ACHN (cell line): ENCODE measurements at places on chromosomes 11 and 22.

DNA sequence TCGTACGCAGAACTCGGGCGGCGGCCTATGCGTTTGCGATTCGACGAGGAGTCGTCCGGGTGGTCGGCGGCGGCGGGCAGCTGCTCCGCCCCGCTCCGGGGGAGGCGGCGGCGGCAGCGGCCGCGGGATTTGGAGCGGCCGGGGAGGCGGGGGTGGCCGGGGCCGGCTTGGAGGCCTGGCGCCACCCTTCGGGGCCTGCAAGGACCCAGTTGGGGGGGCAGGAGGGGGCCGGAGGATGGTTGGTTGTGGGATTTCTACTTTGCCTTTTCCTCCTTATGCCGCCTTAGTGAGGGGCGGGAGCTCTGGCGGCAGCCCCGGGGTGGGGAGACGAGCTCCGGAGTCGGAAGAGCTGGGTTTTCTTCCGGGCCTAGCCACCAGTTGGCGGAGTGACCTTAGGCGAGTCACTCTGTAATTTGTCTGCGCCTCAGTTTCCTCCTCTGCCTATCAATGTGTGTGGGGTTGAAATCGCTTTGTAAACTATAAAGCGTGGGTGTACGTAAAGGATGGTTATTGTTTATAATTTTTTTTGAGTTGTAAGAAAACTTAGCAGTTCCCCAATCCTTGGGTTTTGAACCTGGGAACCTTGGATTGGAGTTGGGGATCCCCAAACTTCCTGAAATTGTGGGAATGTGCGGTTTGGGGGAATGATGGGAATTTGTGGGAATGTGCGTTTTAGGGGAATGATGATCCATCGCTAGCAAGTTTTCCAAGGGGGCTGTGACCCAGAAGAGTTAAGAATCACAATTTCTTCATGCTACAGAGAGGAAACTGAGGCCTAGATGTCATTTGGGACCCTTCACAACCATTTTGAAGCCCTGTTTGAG, 679 bp downstream of the TUG1 start:
- DNase-seq: peak; percentile 46

DNA sequence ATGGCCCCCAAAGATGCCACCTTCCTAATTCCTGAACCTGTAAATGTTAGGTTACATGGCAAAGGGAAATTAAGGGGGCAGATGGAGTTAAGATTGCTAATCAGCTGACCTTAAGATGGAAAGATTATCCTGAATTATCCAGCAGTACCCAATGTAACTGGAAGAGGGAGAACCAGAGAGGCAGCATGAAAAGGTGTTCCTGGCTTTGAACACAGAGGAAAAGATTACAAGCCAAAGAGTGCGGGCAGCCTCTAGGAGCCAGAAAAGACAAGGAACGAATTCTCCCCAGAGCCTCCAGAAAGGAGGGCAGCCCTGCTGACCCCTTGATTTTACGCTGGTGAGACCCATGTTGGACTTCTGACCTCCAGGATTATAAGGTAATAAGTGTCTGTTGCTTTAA, 15.1 kb upstream of the THRSP start:
- no peak for DNase-seq

DNA sequence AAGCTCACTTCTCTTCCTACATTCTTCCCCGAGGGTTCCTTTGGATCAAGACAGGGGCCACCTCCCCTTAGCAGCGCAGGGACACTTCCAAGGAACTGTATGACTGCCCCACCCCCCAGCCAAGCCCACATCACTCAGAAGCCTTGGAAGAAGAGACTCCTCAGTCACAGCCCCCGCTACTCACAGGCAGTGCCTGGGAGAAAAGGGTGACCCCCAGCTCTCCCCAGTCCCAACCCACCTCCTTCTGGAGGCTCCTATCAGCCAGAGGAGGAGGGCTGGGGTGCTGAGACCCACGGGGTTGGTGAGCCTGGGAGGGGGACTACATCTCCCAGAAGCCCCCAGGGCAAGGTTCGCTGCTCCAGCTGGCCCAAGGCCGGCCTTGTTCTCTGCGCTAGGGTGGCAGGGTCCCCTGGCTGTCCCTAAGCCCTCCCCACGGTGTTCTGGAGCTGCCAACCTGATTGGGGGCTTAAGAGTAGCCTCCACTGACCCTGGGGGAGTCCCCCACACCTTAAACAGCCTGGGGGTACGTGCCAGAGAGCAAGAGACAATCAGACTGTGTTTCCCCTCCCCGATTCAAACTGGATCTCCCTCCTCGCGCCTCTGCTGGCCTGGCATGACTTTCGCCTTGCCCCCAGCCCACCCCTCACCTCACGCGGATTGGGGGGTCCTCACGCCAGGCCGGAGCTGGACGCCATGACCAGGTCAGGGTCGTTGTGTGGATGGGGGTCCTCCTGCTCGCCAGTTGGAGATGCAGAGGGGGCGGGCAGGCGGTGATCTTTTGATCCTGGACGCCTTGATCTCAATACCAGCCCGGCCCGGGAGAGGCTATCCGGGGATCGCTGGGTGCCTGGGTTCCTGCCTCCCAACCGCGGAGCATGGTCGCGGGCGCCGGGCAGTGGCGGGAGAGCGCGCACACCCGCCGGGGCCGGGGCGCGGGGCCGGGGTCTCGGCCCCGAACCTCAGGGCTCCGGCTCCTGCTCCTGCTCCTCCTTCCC, 838 bp downstream of the BCL9L start:
- DNase-seq: peak; percentile 37

- peak; percentile 19 for DNase-seq
These were observed 12.3 kb upstream of the ASRGL1 start for GRCh38 chr11:62324731-62325556.

- DNase-seq: no peak
These were observed 2.0 kb upstream of the AP5B1 start for GRCh38 chr11:65782816-65783228.

GRCh38 chr22:16824716-16825687, at the start of gene XKR3:
TSS of gene XKR3 (minus strand) at chr22:16825411. CDS start at chr22:16808073, 17,338 bp downstream.
- peak; percentile 42 for DNase-seq

DNA sequence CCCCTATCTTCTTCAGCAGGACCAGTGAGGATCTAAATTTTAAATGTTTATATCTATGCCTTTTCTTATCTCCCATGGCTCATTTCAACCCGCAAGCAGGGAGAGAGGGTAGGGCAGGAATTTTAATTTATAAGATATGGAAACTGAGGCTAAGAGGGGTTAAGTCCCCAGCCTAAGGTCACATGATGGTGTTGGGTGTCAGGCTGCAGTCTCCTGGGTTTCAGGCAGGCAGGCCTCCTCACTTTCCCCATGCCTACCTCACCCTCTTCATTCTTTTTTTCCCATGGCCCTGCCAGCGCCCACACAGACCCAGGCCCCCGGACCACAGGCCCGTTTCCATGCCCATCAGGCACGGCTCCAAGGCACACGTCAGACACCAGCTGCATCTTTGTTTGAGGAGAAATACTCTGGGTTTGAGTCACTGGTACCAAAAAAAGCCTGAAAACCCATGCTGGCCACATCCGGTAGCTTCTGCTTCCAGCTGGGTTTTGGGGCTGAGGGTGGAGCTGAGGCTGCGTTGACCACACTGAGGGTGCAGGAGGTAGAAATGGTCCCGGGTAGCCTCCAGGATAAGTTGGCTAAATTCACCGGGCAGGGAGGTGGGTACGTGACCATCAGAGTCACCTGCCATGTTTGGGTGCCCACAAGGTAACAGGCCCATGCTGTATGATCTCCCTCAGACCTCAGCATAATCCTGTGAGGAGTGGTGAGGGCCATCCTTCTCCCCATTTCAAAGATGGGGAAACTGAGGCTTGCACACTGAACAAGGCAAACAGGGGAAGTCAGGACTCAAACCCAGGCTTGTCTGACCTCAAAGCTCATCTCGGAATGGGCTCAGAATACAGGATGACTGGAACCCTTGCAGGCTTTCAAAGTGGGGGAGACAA, 7.5 kb downstream of the CRYBB1 start:
- DNase-seq: peak; percentile 82

DNA sequence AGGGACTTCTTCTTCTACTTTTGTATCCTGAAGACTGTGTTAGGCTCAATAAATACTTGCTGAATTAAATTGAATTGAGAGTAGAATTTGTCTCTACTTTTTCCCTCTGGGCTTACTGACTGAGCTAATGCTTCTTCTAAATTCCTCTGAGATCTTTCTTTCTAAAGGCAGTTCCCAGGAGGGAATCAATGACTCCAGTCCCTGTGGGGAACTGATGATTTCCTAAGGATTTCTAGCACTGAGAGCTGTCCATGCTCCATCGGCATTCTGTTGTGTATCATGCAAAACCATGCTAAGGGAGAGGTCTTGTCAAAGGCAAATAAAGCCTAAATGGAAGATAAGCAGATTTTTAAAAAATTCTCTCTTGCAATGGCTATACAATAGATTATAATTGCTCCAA, 148.8 kb upstream of the KIRREL3 start:
- DNase-seq: no peak

GRCh38 chr22:47163481-47163855, 401.0 kb downstream of the TBC1D22A start:
- no peak for DNase-seq

GRCh38 chr22:18008136-18008535, 16.2 kb downstream of the MICAL3 start:
- DNase-seq: no peak

DNA sequence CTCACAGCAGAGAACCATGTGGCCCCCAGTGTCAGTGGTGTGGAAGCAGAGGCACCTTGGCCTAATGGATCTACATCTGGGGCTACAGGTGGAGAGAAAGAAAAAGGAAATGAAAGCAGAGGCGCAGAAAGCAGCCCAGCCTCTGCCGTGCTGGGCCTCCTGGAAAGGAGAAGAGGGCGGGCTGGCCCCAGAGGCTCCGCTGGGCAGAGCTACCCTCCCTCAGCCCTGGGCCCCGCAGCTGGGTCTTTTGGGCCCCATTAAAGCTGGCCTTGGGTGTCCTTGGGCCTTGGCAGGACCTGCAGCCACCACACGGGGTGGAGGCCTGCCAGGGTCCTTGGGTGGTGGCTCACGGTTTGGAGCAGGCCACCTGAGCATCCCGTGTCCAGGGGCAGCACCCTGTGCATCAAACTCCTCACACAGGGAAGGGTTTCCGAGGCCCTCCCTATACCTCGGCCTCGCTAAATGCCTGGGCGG, 31.6 kb upstream of the GAL start:
- DNase-seq: no peak
